ENCODE measurements at places on chromosomes 13 and 19.

- no peak for DNase-seq
Observed at GRCh38 chr13:32804673-32805230, 211.5 kb upstream of the KL start.

GRCh38 chr13:76286178-76286577 is 600.0 kb downstream of the KCTD12 start:
- DNase-seq, result no peak

DNA sequence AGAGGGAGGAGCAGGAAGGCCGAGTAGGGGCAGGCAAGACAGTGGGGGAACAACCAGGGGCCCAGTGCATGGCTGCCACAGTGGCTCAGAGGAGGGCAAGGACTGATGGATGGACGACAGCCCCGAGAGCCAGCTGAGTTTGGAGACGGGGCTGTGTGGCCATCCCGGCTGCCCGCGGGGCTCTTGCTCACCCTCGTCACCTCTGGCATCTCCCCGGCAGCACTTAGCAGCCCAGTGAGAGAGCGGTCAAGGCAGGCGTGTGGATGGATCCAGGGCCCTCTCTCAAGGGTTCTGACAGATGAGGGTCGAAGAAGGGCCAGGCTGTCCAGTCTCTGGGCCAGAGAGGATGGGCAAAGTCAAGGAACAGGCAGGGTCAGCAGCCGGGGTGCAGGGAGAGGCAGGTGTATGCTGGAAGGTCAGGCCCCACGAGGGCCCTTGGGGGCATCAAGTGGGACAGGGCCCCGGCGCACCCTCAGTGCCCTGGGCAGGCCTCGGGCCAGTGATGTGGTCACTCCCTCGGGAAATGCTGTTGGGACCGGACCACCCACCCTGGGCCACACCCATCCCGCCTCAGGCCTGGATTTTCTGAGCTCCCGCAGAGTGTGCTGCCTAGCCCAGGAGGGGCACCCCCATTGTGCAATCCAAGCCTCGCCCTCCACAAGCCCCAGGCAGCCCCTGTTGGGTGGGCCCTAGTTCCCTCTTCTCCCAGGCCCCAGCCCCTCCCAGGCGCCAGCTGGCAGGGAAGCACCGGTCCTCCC is 56.4 kb upstream of the TPM4 start:
- DNase-seq, result no peak

DNA sequence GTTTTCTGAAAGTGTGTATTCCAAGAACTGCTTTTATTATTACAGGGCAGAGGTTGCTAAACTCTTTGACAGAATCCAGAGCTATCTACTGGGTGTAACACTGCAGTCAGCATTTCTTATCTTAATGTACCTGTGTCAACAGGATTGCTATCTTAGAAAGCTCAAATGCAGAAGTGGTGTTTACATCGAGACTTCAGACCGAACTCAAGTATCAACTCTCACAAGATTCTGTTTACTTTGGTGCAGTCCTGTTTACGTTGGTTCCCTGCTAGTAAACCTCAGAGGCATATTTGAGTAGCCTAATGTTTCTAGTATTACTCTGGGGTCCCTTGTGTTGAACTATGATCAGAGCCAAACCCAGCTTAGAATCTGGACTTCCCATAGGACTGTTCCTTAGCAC is 20.5 kb downstream of the SLC15A1 start:
- no peak for DNase-seq

DNA sequence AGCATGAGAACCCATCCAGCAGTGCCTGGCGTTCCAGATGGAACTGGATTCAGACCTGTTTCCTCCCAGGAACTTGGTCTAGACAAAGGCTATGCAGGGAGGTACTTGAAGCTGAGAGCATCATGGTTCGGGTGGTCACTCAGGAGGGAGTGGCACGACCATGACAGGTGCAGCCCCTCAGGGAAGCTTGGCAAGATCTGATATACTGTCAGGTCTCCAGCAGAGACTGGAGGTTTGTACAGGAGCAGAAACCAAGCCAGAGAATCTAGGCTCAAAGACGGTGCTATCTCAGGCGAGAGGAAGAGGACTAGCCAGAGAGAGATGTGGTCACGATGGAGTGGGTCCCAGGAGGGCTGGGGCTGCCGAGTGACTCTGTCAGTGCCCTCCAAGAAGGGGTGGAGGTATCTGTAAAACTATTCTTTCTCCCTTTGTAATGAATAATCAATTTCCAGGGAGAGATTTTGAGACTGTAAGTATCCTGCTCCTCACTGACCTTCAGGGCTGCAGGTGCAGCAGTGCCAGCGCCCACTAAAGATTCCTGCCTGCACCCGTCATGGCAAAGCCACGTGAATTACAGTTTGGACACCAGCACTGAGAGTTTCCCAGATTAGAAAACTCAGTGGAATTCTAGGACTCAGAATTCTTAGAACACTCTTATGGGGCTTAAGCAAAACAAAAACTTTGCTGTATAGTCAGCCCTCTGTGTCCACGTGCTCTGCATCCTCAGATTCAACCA is 10.2 kb upstream of the DCUN1D2 start:
- DNase-seq, result no peak

GRCh38 chr13:69264362-69265334 is 843.0 kb upstream of the ATXN8OS start:
- no peak for DNase-seq

DNA sequence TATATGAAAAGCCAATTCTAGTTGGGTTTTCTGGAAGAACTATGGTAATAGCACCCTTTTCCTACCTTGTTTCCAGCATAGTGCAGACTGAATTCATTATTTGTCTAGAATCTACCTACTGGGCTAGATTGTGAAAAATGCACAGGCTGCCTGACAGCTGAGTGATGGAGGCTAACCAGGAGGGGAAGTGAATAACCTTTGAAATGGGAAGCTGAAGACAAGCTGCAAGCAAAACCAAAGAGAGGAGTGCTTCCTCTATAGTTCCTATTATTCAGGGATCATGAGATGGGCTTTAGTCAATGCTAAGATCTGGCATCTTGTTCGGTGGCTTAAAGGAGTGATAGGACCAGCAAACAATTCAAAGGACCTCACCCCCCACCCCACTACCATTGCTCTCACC is 26.9 kb downstream of the MZT1 start:
- DNase-seq, result no peak

GRCh38 chr19:45640849-45641273 is 1.7 kb upstream of the EML2 start:
- no peak for DNase-seq
